Brain microvascular endothelial cell (primary cell): ENCODE measurements at places on chromosomes 3 and 15.

DNA sequence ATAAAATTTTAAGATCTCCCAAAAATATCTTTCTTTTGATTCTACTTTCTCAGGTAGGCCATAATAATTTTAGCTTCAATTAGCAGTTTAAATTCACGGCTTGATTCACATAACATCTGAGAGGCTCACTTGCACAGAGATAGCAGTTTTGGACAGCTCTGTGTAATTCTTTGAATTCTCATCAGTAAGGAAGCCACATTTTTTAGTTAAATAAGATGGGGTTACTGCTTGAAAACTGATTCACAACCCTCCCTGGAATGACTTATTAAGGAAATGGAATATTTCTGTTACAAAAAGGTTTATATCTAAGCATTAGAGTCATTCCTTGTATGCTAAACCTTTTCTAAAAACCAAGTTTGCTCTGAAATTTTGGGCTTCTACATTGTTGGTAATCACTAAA, 212.7 kb downstream of the ALCAM start:
- no peak for DNase-seq

DNA sequence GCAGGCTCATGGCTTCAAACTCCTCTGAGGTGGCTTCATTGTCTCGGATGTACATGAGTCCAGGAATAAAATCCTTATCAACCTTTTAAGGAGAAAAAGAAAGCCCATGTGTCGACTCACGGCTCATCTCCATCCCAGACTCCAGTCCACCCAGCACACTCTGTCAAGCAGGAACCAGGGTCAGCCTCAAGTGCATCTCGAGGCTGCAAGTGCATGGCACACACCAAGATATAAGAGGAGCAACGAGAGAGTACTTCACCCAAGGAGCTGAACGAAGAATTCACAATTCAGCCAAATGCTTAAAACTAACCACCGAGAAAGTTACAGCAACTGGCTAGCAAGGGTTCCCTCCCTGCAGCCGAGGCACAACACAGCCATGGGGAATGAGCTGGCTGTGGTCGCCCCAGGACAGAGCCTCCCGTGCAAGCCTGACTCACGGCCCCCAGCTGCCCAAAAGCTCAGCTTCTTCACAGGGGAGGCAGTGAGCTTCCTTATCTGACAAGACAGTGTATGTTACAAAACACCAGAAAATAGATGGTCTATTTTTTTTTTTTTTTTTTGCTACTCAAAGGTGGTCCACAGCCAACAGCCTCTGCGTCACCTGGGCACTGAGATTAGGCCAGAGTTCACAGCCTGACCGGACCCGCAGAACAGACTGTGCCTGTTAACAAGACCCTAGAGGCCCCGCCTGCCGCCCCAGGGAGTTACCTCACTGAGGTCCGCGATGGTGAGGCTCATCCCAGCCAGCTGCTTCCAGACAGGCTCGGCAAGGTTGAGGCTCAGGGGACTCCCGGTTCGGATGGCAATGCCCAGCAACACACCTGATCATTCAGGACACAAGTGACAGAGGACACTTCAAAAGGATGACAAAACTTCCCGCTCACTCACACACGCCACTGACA, 15.9 kb upstream of the OCA2 start:
- peak; percentile 40 for DNase-seq

DNA sequence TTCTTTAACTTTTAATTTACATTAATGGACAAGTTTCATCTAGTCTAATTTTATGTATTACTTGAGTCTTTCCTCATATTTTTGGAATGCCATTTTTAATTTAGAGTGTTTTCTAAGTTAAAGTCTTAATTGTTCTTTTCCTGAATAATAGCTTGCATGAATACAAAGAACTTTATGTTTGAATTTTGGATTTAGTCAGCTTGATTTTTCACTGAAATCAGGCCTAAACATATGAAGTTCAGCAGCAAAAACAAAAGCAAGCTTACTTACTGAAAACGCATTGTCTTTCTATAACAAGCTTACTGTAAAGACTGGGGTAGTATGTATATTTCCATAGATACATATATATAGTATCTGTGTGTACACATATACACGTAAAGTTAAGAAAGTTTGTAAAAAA, 126.0 kb downstream of the ZBTB20 start:
- no peak for DNase-seq

GRCh38 chr15:90205886-90206285, 4.8 kb downstream of the SEMA4B start:
- no peak for DNase-seq

GRCh38 chr3:65619451-65619881, 419.3 kb downstream of the MAGI1 start:
- peak; percentile 56 for DNase-seq
